Posterior vena cava (tissue), 2 donors: ENCODE measurements at places on chromosomes 7 and 10. TPM values are rescaled to one million over a fixed set of nuclear protein-coding genes. Genes with fewer than 3 reads are reported as not detected.

MEIG1 gene
- total RNA-seq = not detected

PLEKHA1 gene
- 42.3 TPM for total RNA-seq

INMT gene
- 83.8 TPM for total RNA-seq

ATOH7 gene
- not detected for total RNA-seq

AQP1 gene
- 422 TPM for total RNA-seq

PLCE1 gene
- total RNA-seq = 4.9 TPM

MLXIPL gene
- total RNA-seq = 3.3 TPM

PNLIPRP1 gene
- 1.1 TPM for total RNA-seq

OR6V1 gene
- not detected for total RNA-seq

CFAP43 gene
- 0.24 TPM for total RNA-seq

ERVW-1 gene
- not detected for total RNA-seq

ACTL6B gene
- not detected for total RNA-seq

GSTO1 gene
- 117 TPM for total RNA-seq

NUTM2D gene
- 2.1 TPM for total RNA-seq

LIPN gene
- not detected for total RNA-seq

GLCCI1 gene
- 4.2 TPM for total RNA-seq

WEE2 gene
- total RNA-seq = not detected

SYNPO2L gene
- total RNA-seq = 3.1 TPM

ASB13 gene
- 19.7 TPM for total RNA-seq

C7orf33 gene
- not detected for total RNA-seq

PON3 gene
- total RNA-seq = 0.74 TPM

BLNK gene
- 3.2 TPM for total RNA-seq

MKLN1 gene
- total RNA-seq = 75.6 TPM

ADAM12 gene
- 2.8 TPM for total RNA-seq

SLC26A5 gene
- not detected for total RNA-seq

AKAP9 gene
- 46.9 TPM for total RNA-seq

GPR26 gene
- total RNA-seq = not detected

WIPF3 gene
- total RNA-seq = 21.4 TPM

KNDC1 gene
- 0.37 TPM for total RNA-seq

LIPM gene
- total RNA-seq = not detected

IFIT1B gene
- total RNA-seq = 0.14 TPM

CDHR1 gene
- 0.14 TPM for total RNA-seq

PILRB gene
- total RNA-seq = 32.5 TPM

LIPJ gene
- 0.14 TPM for total RNA-seq

COBL gene
- 0.46 TPM for total RNA-seq

CLRN3 gene
- not detected for total RNA-seq

MINPP1 gene
- 10.2 TPM for total RNA-seq

VSTM2A gene
- not detected for total RNA-seq
